ENCODE measurements at places on chromosomes 3 and 15. TPM values are rescaled to one million over a fixed set of nuclear protein-coding genes. Genes with fewer than 3 reads are reported as not detected.

DNA sequence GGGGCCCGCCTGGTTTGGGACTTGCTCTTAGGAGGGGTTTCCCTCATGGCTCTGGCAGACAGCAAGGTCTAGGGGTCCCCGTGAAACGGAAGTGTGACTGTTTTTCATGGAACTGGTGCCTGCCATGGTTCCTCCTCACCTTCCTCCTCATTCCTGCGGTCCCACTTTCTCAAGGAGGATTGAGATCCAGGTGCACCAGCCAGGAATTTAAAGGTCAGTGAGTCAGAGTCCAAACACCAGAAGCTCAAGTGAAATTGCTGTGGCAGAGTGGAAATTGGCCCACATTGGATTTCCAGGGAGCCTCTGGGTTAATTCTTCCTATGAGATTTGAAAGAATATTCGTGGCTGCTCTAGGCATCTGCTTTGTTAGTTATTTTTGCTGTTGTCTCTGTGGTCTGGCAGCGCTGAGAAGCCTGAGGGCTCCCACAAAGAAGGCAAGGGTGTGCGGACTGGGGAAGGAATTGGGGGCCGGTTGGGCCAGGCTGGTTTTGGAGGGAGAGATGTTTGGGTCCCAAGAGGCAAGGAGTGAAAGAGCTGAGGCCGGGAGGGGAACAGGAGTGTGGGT, 60.4 kb upstream of the TNFAIP8L3 start:
- H3K4me3 ChIP-seq = no peak overlapping the region
- no peaks in the 10 kb centered on the region for H3K27me3 ChIP-seq
- no peak overlapping the region for H3K27ac ChIP-seq
- H3K36me3 ChIP-seq = no peaks in the 10 kb centered on the region
- H3K4me1 ChIP-seq = no peaks in the 10 kb centered on the region

- H3K4me3 ChIP-seq = no peak overlapping the region
- H3K27me3 ChIP-seq = no peaks in the 10 kb centered on the region
- no peaks in the 10 kb centered on the region for H3K36me3 ChIP-seq
- no peak overlapping the region for H3K27ac ChIP-seq
- no peak for DNase-seq
Observed at GRCh38 chr3:133492159-133492741, 81.2 kb upstream of the CDV3 start.

Gene PYGO1
- total RNA-seq = 10.3 TPM

- no peaks in the 10 kb centered on the region for H3K36me3 ChIP-seq
- peak; percentile 50 for DNase-seq
- H3K27ac ChIP-seq = no peak overlapping the region
- H3K4me3 ChIP-seq = no peak overlapping the region
Observed at GRCh38 chr15:51366920-51367319, 25.5 kb downstream of the GLDN start.

DNA sequence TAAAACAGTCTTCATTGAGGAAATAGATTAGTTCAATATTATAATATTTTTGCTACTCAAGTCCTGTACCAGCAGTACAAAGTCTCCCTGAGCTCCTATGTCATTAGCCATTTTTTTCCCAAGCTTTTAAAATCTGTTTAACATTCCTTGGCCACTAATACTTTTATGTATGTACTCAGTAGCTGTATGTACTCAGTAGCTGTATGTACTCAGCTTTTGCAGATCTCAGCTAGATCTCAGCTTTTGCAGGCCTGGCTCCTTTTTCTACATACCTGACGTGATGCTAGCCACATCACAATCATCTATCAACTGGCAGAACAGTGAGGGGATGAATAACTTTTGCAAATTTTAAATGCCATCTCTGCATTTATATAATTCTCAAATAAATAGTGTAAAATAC, 13.8 kb downstream of the SLC9C1 start:
- H3K27me3 ChIP-seq = no peaks in the 10 kb centered on the region
- no peak overlapping the region for H3K4me3 ChIP-seq
- H3K27ac ChIP-seq = no peak overlapping the region
- no peaks in the 10 kb centered on the region for H3K4me1 ChIP-seq
- no peak for DNase-seq

DNA sequence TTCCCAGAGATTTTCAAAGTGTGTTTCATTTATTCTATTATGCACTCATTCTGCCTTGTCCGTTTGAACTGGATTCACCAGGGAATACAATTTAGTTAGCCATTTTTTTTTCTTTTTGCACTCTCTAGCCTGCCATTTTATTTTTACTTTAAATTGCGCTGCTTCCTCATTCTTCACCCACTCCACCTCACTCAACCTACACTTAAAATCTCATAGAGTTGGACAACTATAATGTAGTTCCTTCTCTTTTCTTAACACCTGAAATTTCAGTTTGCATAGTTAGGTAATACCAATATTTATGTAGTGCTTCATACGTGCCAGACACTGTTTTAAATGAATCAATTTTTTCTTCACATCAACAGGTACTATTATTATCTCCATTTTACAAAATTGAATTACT, 42.4 kb upstream of the CMC1 start:
- no peaks in the 10 kb centered on the region for H3K4me1 ChIP-seq
- no peaks in the 10 kb centered on the region for H3K36me3 ChIP-seq
- no peak overlapping the region for H3K4me3 ChIP-seq
- no peak overlapping the region for H3K27ac ChIP-seq
- H3K27me3 ChIP-seq = no peaks in the 10 kb centered on the region
- DNase-seq = no peak

GRCh38 chr15:36877796-36878683, 222.3 kb downstream of the MEIS2 start:
- DNase-seq = no peak
- H3K27ac ChIP-seq = no peak overlapping the region
- H3K4me1 ChIP-seq = no peaks in the 10 kb centered on the region
- no peaks in the 10 kb centered on the region for H3K36me3 ChIP-seq
- no peak overlapping the region for H3K4me3 ChIP-seq

DNA sequence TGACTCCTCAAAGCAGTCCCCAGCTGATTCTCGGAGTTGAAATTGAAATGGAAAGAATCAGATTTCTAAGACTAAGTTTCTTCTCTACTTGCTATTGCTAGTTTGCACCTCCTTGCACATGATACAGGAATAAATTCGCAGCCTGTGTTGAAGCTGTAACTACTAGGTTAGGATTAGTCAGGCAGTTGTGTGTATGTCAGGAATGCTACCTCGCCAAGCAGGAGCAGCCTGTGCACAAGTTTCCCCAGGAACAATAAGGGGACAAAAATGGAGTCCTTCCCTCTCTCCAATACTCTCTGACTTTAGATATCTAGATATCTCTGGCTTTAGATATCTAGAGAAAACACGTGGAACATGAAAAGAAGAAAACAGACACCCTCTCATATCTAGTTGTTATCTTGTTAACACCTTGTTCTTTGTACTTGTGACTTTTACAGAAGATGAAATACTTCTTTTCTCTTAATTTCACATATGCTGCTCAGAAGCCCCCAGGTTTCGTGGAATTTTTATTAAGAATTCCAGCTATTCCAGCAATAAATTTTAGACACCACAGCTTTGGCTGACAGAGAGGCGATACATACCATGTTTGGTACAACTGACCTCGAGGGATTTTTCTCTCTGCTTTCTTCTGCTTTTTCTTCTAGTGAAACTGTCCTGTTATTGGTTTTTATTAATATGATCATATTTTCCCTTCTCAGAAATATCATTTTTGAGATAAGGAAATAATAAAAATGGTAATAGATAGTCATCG, 56.1 kb upstream of the CMSS1 start:
- no peak overlapping the region for H3K4me3 ChIP-seq
- no peak overlapping the region for H3K27ac ChIP-seq
- no peaks in the 10 kb centered on the region for H3K36me3 ChIP-seq
- peaks cover 1% of the 10 kb centered on the region for H3K4me1 ChIP-seq
- no peak for DNase-seq

DNA sequence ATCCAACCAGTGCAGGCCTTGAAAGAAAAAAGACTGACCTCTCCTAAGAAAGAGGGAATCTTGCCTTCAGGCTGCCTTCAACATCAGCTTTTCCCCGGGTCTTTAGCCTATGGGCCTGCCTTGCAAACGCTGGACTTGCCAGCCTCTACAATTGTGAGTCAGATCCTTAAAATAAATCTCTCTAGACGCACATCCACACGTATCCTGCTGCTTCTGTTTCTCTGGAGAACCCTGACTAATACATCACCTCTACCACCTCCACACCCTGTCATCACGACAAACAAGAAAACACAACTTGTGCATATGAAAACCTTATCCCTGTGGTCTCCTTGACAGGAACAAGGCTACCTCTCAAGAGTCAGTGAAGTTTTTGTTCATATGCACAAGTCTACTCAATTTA, 11.8 kb downstream of the CYFIP1 start:
- no peak overlapping the region for H3K4me3 ChIP-seq
- H3K36me3 ChIP-seq = no peaks in the 10 kb centered on the region
- no peaks in the 10 kb centered on the region for H3K27me3 ChIP-seq

Gene C3orf49
- not detected for total RNA-seq

DNA sequence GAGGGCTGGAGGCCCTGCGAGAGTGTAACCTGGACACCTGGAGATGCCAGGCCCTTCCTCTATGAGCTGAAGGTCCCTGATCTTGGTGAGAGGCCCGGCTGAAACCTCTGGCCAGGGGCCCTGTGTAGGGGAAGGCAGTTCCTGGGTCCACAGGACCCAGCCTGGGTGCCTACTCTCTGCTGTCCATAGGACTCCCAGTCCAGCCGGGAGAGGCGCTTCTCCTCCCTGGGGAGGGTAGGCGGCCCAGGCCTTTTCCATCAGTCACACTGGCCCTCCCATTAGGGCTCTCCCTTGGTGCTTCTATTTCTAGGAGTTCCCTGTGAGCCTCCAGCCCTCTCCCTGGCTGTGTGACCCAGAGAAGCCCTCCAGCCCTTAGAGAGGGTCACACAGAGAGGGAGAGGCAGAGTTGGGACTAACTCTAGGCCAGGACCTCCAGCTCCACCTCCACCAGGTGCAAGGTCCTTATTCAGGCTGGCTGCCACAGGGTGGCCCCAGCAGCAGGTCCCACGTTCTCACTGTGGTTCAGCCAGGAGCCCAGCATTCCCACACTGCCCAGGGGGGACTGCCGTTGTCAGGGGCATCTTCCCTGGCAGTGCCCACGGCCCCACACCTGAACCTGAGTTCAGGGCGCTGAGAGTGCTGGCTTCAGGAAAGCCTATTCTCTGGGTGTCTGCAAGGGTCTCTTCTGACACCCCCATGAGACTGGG, 146.8 kb downstream of the SMAD6 start:
- DNase-seq = no peak
- no peaks in the 10 kb centered on the region for H3K27me3 ChIP-seq
- H3K4me1 ChIP-seq = peaks cover 12% of the 10 kb centered on the region
